ENCODE measurements at places on chromosomes 2 and 18. TPM values are rescaled to one million over a fixed set of nuclear protein-coding genes. Genes with fewer than 3 reads are reported as not detected.

CSRNP3 gene
- 8.6 TPM for total RNA-seq

IHH gene
- not detected for total RNA-seq

MPHOSPH10 gene
- 17.1 TPM for total RNA-seq

DIPK1C gene
- total RNA-seq: not detected

OR6B2 gene
- not detected for total RNA-seq

DGKD gene
- total RNA-seq: 23.8 TPM

EN1 gene
- total RNA-seq: not detected

KCNJ3 gene
- 0.26 TPM for total RNA-seq

GPR45 gene
- total RNA-seq: not detected

GPR17 gene
- not detected for total RNA-seq

GRCh38 chr18:36066001-36066400, 1.4 kb downstream of the RPRD1A start:
- no peak for DNase-seq

DNA sequence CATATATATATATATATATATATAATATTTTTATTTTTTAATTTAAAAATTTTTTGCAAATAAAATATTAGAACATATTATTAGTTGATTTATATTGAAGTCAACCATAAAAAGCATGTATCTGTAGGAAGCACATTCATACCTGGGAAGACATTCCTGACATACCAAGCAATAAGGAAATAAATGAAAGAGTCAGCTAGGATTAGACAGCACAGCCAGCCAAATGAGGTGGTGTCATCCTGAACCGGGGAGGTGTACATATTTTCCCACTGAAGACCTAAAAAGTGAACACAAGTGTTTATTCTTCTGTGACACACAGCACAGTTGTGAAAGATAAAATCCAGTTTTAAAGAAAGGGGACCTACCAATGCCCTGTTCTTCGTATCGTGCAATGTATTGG, 149.2 kb downstream of the ABCA12 start:
- no peak for DNase-seq

GRCh38 chr2:60509066-60509465, 44.4 kb downstream of the BCL11A start:
- no peak for DNase-seq

GRCh38 chr18:54776282-54776977, 51.8 kb upstream of the RAB27B start:
- no peak for DNase-seq

DNA sequence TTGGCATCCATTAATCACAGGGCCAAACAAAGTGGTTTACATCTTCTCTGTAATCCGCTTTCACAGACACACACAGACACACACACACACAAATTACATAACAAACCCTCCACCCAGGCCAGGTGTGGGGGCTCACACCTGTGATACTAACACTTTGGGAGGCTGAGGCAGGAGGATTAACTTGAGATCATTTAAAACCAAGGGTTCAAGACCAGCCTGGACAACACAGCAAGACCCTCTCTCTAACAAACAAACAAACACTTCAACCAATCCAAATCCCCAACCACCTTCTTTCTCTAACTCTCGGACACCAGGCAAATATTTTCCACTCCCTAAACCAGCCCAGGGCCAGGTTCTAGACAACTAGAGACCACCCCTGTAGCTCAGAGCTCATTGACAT, 79.5 kb upstream of the XPO1 start:
- DNase-seq: no peak

GRCh38 chr18:42474577-42474976, 519.5 kb downstream of the PIK3C3 start:
- no peak for DNase-seq

GRCh38 chr18:26255695-26256622, 29.7 kb downstream of the TAF4B start:
- no peak for DNase-seq

GRCh38 chr2:200275295-200276013, 31.0 kb upstream of the SPATS2L start:
- no peak for DNase-seq

GRCh38 chr2:228699400-228699799, 517.9 kb upstream of the SPHKAP start:
- no peak for DNase-seq

- DNase-seq: no peak
Measured at GRCh38 chr18:20975077-20975476, 136.5 kb downstream of the ROCK1 start.

DNA sequence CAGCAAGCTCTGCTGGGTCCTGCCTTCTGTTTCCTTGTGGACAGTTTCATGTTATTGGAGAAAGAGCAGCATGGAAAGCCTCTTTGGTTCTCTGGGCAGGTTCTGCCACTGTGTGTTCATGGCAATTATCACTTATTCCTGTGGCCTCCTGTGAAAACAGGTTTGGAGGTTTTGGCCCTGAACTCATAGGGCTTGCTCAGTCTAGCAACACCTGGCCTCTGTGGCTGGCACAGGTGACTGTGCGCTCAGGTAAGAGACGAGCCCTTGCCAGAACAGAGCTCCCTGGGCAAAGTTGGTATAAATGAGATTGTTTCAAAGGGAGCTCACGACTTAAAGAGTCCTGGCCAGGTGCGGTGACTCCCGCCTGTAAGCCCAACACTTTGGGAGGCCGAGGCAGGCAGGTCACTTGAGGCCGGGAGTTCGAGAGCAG, 5.7 kb downstream of the CEP68 start:
- no peak for DNase-seq

GRCh38 chr18:51110073-51110797, 80.2 kb downstream of the SMAD4 start:
- DNase-seq: peak; percentile 67

GRCh38 chr2:62941413-62941812, 109.2 kb upstream of the OTX1 start:
- no peak for DNase-seq

- DNase-seq: peak; percentile 71
Measured at GRCh38 chr18:45324495-45325113, 290.7 kb upstream of the SLC14A2 start.

DNA sequence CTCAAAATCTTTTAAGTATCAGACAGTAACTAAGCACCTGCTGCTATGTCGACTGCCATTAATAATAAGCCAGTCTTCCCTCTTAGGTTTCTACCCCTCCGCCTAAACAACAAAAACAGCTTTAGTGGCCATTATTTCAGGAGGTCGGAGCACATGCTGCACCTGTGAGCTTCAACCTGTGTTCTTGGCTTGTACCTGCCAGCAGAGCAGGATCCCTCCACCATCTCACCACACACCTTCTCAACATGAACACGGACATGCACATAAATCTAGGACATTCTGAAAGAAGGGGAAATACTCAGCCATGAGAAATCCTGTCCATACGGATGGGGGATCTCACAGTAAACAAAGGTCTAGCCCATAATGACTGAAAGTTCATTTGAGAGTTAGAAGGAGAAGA, 3.7 kb downstream of the CYB5A start:
- no peak for DNase-seq

DNA sequence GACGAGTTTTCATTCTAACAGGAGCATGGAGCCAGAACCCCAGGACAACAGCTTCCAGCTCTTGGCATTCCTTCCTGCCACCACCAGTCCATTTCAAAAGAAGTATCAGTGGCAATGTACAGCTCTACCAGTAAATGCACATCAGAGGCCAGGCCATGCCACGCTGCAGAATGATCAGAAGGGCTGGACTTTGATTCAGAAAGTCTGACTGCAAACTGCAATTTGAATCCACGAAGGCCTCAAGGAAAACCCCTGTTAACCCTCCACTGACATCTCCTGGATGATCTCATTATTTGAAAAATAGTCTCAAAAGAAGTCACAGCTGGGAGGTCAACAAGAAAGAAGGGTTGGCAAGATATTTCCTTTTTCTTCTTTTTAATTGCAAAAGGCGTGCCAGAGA, 119.2 kb downstream of the MYO5B start:
- no peak for DNase-seq

DNA sequence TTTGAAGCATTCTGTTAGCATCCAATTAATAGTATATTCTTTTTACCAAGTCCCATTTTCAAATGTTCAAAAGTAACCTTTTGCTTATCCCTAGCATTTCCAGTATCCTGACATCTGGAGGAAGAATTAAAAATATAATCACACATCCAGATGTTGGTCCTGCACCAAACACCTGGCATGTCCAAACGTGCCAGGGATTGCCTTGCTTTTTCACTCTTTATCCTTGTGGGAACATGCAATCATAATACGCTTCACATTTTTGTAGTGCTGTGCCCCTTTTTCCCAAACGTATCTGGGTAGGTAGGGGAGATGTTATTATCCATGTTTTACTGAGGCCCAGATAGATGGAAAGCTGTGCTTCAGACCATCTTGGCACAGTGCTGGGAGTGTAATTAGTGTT, 133.0 kb downstream of the TPGS2 start:
- DNase-seq: no peak

DNA sequence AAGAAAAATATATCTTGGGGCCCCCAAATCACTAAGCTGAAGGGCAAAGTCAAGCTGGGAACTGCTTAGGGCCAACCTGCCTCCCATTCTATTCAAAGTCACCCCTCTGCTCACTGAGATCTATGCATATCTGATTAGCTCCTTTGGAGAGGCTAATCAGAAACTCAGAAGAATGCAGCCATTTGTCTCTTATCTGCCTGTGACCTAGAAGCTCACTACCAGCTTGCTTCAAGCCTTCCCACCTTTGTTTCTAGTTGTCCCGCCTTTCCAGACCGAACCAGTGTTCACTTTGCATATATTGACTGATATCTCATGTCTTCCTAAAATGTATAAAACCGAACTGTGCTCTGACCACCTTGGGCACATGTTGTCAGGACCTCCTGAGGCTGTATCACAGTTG, 479.4 kb downstream of the METTL4 start:
- DNase-seq: no peak

DNA sequence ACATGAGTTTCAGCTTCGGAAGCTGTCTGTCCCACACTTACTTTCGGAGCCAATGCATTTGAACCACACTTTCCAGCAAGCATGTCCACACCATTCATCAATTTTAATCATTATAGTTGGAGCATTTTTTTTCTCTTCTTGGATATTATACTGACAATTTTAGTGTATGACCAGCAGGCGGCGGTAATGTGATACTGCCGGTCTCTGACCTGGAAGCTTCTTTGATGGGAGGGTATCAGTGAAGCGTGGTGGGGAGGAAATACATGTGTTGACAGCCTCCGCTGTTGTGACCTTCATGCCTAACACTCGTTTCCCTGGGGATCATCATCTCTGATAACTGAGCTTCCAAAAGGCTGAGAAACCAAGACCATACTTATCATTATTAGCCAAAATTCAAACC, 231.7 kb downstream of the GBX2 start:
- no peak for DNase-seq

GRCh38 chr18:50806208-50806616, 13.6 kb downstream of the MRO start:
- peak; percentile 26 for DNase-seq

- DNase-seq: no peak
Measured at GRCh38 chr2:173019755-173020154, 55.9 kb upstream of the MAP3K20 start.

GRCh38 chr2:158006961-158007719, 94.5 kb upstream of the UPP2 start:
- DNase-seq: no peak

DNA sequence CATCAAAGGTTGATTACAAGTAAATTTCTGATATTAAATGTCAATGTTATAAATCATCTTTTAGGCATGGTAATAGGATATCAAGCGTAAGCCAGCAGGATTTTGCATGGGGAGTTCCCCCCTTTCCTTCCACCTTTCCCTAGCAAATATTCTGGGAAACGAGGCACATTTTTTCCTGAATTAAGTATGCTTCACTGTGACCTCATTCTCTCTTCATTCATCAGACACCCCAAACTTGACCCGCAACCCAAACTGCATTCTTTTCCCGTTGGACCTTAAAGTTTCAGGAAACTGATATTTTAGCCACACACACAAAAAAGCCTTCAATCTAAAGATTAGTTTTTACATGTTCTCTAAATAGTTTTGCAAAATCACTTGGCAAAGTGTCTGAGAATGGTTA, 214.5 kb upstream of the CTAGE1 start:
- no peak for DNase-seq

- DNase-seq: no peak
Measured at GRCh38 chr2:85119900-85120299, 13.3 kb upstream of the TCF7L1 start.

DNA sequence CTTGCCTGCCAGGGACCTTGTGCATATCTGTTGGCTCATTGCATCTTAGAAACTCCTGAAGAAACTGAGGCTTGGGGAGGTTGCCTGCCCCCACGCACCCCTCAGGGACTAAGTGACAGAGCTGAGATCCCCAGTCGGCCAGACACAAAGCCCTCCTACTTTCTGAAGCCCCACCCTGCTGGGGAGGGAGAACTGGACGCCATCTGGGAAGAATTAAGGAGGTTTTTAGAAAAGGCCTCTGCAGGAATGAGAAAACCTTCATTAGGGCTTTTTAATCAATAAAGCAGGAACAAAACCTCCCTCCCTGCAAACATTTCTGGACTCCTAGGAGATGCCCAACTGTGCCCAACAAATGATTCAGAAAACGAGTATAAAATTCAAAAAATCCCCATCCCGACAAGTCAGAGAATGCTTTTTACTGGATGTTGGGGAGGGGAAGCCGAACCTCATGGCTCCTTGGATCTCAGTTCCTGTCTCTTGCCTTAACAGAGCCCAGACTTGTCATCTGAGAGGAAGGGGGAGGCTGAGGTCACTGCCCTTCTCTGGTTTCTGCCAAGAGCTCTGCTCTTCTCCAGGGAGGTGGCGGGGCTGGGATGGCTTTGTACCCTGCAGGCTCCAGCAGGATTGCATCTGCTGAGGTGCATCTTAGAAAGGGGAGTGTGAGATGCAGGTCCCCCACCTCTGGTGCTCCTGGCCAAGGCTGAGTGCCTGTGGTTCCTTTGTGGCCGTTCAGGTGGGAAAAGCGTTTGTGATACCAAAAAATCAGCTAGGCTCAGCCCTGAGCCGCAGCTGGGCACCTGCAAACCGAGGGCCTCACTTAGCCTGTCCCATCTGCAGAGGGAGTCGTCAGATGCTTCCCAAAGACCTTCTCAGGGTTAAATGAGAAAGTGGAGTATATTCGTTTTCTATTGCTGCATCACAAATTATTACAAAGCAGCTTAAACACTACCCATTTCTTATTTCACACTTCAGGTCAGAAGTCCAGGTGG, 142.4 kb downstream of the ZFP36L2 start:
- DNase-seq: peak; percentile 88

DNA sequence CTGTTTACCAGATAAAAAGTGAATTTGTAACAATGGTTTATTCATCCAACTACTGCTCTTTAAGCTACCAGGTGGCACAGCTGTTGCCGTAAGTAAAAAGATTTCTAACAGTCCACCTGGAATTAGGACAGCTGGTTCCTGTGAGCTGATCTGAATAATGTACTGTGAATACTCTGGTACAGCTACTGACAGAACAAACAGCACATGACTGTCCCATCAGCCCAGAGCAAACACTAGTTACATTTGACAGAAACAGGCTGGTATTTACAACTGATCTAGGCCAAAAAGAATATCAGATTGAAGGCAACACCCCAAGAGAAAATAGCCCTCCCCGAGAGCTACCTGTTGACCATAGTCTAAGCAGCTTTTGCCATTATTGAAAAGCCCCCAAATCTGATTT, 840.4 kb downstream of the CPS1 start:
- DNase-seq: no peak
